Stimulated activated CD4-positive, alpha-beta T cell treated with anti-CD3 and anti-CD28 coated beads, Interleukin-2, amount 100 ng/mL, for 48 hours (primary cell): ENCODE measurements at places on chromosomes 16 and 17.

DNA sequence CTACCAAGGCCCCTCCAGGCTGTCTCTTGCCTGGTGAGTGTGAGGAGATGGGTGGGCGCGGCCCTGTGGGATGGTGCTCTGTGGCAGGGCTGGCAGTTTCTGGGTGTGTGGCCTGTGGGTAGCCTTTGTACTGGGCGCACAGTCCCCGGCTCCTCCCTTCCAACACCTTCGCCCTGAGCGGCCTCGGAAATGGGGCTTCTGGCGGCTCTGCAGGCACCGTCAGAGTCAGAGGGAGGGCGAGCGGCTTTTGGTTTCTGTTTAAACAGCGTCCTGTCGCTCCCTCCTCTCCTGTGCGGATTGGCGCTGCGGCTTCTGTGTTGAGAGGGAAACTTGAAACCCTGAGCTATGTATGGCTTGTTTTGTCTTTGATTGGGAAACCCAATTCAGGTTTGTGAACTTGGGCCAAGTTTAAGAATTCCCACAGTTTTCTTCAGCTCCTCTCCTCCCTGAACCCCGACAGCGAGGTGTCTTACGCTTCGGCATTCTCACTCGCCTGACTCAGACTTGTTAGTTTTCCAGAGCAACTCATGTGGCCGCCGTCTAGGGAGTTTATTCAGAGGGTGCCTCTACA lies 8.3 kb upstream of the ZNF750 start:
- DNase-seq, result no peak

DNA sequence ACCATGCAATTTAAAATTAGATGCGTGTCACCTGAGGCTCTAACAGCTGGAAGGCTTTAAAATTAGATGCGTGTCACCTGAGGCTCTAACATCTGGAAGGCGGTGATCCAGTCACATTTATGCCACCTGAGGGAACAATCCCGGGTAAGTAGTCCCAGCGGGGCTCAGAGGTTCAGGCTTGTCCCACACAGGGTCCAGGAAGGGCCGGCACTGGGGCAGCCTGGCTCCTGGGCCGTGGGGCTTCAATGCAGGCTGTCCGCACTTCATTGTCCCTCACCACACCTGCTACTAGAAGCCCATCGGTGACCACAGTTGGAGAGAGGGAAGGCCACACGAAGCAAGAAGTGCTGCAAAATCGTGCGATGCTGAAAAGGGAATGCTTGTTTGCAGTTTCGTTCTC lies 15.4 kb upstream of the ADCY9 start:
- DNase-seq, result no peak

- no peak for DNase-seq
These were observed 186.0 kb upstream of the ZFHX3 start for GRCh38 chr16:73233846-73234424.

GRCh38 chr16:7964167-7964566 lies 626.1 kb downstream of the TMEM114 start:
- no peak for DNase-seq

DNA sequence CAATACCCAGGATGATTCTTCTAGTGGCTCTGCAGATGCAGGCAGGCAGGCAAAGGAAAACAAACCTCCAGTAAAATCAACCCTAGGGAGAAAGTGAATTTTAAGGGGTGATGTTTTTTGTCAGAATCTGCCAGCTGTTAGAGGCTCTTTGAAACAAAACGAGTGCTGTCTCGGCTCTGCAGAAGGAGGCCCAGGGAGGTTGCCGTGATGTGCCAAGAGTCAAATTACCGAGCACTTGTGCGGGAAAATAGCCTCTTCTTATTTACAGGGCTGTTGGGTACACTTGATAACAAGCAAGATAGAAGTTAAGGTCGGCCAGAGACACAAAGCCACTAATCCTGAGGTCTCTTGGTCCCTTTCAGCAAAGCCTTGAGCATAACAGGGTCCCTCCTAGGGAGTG lies 68.9 kb upstream of the EEF2KMT start:
- no peak for DNase-seq

- no peak for DNase-seq
These were observed 139.8 kb downstream of the PARN start for GRCh38 chr16:14490235-14490634.

DNA sequence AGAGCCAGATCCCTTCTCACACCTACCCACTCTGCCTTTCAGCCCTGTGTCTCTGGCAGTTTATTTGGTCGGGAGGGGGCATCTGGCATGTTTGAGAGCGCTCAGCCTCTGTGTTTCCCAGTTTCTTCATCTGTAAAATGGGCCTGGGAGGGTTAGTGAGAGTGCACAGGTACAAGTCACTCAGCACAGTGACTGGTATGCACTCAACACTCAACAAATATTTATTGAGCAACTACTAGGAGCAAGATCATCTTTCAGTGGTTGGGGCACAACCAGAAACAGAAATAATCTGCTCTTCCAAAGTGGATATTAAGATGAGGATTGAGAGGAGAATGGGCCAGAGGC lies 13.7 kb upstream of the SRCIN1 start:
- DNase-seq, result no peak

DNA sequence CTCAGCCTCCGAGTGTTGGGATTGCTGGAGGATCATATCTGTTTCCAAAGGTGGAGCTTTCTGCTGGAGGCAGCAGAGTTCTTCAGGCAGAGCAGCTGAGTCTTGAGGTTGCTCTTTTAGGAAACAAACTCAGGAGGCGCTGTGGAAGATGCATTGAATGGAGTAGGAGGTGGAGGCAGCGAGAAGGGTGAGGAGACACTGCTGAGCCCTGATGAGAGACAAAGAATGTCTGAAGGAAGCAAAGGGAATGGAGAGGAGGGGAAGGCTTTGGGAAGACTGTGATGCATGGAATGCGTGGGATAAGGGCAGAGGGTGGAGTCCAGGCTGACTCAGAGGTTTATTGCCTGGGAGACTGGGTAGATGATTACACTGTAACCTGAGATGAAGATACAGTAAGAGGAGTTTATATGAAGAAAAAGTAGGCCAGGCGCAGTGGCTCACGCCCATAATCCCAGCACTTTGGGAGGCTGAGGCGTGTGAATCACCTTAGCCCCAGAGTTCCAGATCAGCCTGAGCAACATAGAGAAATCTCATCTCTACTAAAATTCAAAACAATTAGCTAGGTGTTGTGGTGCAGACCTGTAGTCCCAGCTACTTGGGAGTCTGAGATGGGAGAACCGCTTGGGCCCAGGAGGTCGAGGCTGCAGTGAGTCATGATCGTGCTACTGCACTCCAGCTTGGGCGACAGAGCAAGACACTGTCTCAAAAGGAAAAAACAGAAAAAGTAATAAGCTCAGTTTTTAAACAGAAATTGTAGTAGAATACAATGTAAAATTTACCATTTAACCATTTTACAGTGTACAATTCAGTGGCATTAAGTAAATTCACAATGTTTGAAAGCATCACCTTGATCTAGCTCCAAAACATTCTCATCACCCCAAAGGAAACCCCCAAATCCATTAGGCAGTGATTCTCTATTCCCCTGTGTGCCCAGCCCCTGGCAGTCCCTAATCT lies 17.8 kb upstream of the TMEM219 start:
- no peak for DNase-seq

DNA sequence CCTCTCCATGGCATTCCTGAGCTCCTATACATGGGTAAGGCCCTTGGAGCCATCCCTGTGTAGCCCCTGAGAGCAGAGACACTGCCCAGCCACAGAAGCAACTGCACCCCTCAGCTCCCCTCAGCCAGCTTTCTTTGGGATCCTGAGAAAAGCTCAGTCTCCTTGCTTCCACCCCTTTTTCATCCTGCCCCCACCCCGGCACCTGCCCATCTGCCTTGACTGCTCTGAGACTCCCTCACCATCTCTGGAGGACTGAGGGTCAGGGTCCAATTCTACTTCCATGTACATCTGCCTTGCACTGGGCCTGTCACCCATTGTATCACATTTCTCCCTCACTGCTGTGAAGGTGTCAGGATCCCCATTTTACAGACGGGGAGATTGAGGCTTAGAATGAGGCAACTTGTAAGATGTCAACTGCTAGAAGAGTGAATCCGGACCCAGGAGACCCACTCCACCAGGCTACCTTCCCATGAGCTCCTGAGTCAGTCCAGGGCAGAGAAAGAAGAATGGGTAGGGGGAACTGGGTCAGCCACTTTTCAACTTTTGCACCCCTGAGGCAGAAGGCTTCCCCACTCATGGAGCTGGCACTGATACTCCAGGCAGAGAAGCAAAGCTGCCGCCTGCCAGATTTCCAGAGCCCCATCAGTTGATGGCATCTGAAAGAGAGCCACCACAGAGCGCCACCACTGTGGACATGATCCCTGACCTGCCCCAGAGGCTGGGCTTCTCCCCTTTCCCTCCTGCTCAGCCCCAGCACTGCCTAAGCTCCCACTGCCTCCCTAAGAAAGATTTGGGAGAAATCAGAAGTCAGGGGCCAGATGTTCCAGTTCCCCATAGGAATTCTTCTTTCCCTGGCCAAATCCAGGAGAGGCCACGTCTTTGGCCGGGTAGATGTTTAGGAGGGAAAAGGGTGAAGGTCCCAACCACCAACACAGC lies 135.4 kb downstream of the TMEM132E start:
- no peak for DNase-seq

GRCh38 chr17:45791935-45792334 lies 7.8 kb downstream of the CRHR1 start:
- DNase-seq, result no peak

GRCh38 chr17:47840742-47841487 lies at the start of gene SCRN2:
SCRN2 (minus strand) TSS chr17:47841273; CDS start chr17:47840843, 430 bp downstream.
- peak; percentile 93 for DNase-seq

DNA sequence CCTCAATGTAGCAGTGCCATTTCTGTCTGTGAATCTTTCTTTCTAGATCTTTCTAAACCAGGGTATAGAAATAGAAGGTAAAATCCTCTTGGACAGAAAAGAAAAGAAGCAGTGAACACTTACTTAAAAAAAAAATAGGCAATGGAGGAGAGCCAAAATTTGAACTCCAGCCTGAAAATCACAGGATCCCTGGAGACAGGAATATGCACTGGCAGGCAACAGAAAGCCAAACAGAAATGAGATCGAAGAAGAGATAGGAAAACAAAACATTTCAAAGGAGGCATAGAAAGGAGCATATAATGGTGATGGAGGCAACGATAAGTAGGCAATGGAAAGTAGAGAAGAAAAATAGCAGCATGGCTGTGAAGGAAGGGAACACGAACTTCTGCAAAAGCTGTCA lies 253.7 kb upstream of the HSBP1 start:
- DNase-seq, result no peak

DNA sequence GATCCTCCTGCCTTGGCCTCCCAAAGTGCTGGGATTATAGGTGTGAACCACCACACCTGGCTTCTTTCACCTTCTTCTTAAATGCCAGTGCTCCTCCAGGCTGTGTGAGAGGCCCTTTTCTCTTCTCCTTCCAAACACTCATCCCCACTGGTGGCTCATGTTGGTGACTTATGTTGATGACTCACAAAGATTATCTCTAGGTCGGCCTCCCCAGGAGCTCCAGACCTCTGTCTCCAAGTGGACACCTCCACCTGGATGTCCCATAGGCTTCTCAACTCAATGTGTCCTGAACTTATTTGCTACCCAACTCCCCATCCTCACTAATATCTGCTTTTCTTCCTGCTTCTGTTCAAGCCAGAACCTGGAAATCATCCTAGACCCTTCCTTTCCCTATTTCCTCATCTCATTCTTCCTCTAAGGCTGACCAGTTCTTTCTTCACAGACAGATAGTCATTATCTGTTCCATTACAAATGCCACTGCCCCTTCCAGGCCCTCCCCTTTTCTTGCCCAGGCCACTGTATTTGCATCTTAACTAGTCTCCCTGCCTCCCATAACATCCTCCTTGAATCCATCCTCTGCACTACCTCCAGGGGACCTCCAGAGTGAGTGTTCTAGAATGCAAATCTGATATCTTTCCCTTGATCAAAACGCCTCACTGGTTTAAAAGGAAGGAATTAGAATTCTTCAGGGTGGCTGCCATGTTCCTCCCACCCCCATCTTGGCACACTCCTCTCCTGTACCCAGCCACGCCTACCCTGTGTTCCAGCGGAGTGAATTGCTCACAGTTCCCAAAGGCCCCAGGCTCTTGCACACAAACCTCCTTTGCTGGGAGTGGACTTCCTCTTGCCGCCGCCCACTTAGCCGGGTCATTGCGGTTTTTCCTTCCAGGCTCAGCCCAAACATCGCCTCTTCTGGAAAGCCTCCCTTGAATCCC lies 34.8 kb upstream of the FBXO47 start:
- DNase-seq, result no peak

GRCh38 chr16:86345516-86345915 lies 164.8 kb upstream of the FOXF1 start:
- DNase-seq, result no peak

DNA sequence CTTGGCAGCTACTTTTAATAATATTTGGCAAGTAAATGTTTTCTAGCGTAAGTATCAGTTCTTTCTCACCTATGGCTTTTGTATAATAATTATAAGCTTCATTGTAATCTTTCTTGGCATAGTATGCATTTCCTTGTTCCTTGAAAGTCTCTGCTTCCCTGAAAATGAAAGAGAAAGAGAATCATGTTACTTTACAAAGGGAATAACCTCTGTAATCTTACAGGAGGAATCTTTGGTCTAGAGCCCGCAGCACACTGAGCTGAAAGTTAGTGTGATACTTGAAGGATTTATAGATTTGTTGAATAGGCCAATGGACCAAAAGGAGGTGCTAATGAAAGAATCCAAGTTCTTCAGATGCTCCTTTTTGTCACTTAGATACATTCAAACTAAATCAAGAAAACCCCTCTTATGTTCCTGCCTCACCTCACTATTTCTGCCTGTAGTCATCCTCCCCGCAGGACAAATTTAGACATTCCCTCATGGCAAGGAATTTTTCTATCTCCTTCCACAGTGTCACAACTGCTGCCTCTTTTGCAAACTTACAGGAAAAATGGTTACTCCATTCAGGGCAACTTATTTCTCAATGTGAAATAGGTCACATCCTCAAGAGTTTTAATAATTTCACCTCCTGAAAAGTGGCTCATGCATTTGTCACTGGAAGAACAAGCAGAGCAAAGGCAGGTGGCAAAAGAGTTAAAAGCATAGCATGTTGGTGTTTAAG lies 16.7 kb downstream of the DNAJC7 start:
- DNase-seq, result no peak

- DNase-seq, result no peak
These were observed 7.3 kb downstream of the SYCE1L start for GRCh38 chr16:77206533-77206932.

DNA sequence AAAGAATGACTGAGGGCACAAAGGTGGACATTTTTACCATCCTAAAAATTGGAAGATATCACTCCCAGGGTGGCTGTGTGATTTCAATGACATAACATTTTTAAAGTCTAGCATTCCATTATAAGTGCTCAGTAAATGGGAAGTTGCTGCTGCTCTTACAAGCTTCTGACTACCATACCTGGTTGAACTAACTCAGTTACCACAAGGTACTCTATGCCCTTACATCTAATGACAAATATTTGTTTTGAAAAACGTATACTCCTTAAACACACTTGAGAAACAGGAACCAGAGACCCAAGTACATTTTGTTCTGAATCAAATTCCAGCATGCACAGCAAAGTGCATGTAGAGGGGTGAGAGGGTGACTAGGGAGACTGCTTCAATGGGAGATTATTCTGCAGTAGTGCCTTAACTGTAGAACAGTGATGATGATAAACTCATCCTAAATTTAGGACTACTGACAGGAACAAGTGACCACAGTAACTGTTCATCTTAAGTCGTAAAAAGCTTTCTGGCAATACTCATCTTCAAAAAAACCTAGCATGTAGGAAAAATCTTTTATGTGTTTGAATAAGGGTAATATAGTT lies 83.5 kb downstream of the KANSL1 start:
- no peak for DNase-seq
